ENCODE measurements at places on chromosomes 5 and 9.

GRCh38 chr5:143341807-143342570 lies 61.5 kb downstream of the NR3C1 start:
- no peak for DNase-seq

- DNase-seq = no peak
These were observed 163.9 kb upstream of the CLINT1 start for GRCh38 chr5:158022837-158023236.

DNA sequence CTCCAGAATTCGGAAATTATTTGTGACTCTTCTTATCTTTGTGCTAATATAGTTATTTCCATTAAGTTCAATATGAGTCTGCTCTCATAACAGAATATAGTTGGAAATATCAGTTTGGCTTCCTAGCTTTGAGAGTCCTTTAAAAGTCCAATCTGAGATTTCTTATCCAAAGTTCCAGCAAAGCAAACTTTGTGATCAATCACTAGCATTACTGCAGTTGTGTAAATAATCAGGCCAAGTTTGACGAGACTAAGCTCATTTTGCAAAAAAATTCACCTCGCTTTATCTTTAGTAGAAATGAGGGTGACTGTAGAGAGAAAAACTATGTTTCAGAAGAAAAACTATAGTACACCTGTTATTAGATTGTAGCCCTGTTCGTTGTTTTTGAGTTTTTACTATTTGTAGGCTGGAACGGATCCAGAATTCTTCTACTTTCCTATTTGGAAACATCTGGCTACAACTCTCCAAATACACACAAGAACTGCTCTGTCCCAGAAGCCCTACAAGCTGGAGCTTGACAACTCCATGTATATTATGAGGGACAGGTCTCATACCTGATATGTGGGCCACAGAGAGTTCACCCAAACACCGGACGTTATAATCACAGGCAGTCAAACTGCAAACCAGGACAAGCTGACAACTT lies 47.8 kb downstream of the RAPGEF1 start:
- no peak for DNase-seq

DNA sequence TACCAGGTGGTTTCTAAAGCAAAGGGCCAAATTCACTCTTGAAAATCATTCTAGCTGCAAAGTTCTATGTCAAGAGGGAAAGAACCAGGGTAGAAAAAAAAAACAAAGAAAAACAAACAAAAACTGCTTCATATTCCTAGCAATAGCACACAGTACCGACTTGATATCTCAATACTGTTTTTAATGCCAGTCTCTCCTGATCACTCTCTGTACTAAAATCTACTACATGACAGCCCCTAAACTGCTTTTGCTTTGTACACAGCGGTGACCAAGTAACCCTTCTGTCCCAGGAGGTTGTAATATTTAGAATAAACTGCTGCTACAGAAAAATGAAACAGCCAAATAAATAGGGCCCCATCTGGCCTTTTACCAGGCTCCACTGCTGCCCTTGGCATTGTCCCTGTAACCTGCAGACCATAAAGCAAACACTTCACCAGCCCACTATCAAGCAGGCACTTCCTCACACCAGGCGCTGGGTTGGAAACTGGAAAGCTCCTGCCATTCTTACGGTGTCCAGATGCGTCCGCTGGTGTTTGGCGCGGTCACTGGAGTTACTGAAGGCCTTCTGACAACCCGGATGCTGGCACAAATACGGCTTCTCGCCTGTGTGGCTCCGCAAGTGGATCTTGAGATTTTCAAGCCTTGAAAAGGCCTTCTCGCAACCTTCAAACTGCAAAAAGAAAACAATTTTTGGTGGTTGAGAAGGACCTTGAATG lies 363.2 kb downstream of the GLIS3 start:
- no peak for DNase-seq

DNA sequence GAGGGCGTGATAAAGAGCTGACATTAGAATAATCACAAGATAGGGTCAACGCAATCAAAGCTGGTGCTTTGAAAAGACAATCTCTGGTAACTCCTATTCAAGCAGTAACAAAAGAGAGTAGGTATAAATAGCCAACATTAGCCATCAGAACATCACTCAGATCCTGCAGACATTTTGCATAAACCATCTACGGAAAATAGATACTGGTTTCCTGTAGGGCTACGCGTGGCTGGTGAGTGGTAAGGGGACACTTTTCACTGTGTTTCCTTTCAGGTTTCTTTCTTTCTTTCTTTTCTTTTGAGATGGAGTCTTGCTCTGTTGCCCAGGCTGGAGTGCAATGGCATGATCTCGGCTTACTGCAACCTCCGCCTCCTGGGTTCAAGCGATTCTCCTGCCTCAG lies 22.3 kb downstream of the TTF1 start:
- no peak for DNase-seq
